ENCODE measurements at places on chromosomes 7 and 10. TPM values are rescaled to one million over a fixed set of nuclear protein-coding genes. Genes with fewer than 3 reads are reported as not detected.

- H3K4me1 ChIP-seq: peaks cover 32% of the 10 kb centered on the region
- peaks cover 4% of the 10 kb centered on the region for H3K36me3 ChIP-seq
- DNase-seq: no peak
- no peak overlapping the region for H3K27ac ChIP-seq
- peaks cover 23% of the 10 kb centered on the region for H3K27me3 ChIP-seq
These were observed 117.8 kb downstream of the ABLIM1 start for GRCh38 chr10:114540236-114540635.

GRCh38 chr7:101081432-101081831, 3.8 kb upstream of the TRIM56 start:
- no peak overlapping the region for H3K4me3 ChIP-seq
- H3K27me3 ChIP-seq: no peaks in the 10 kb centered on the region
- H3K36me3 ChIP-seq: no peaks in the 10 kb centered on the region
- no peak for DNase-seq
- H3K27ac ChIP-seq: no peak overlapping the region
- peaks cover 17% of the 10 kb centered on the region for H3K4me1 ChIP-seq

GRCh38 chr10:116877391-116877790, 28.1 kb downstream of the ENO4 start:
- peaks cover 3% of the 10 kb centered on the region for H3K27me3 ChIP-seq
- H3K27ac ChIP-seq: no peak overlapping the region
- H3K36me3 ChIP-seq: peaks cover 3% of the 10 kb centered on the region
- no peak overlapping the region for H3K4me3 ChIP-seq

Gene CACNB2
- total RNA-seq: 4.4 TPM

Gene PDZD7
- total RNA-seq: 1.9 TPM

GRCh38 chr7:64640504-64640903, 25.4 kb upstream of the ZNF107 start:
- no peak overlapping the region for H3K4me3 ChIP-seq
- peaks cover 6% of the 10 kb centered on the region for H3K27me3 ChIP-seq
- no peak for DNase-seq
- H3K4me1 ChIP-seq: no peaks in the 10 kb centered on the region
- peaks cover 69% of the 10 kb centered on the region for H3K36me3 ChIP-seq

- no peak overlapping the region for H3K4me3 ChIP-seq
- DNase-seq: no peak
- H3K27ac ChIP-seq: no peak overlapping the region
- no peaks in the 10 kb centered on the region for H3K4me1 ChIP-seq
- H3K36me3 ChIP-seq: peaks cover 62% of the 10 kb centered on the region
- H3K27me3 ChIP-seq: peaks cover 5% of the 10 kb centered on the region
These were observed 540.0 kb downstream of the TCERG1L start for GRCh38 chr10:130771491-130771946.

Gene AGBL3
- total RNA-seq: 1.6 TPM

- DNase-seq: peak; percentile 12
- peaks cover 57% of the 10 kb centered on the region for H3K36me3 ChIP-seq
- peak overlapping the region; percentile 83 for H3K27ac ChIP-seq
- H3K4me1 ChIP-seq: peaks cover 16% of the 10 kb centered on the region
- H3K27me3 ChIP-seq: no peaks in the 10 kb centered on the region
These were observed 115.2 kb downstream of the HIP1 start for GRCh38 chr7:75623390-75624133.

- H3K27ac ChIP-seq: no peak overlapping the region
- DNase-seq: no peak
- no peak overlapping the region for H3K4me3 ChIP-seq
- no peaks in the 10 kb centered on the region for H3K36me3 ChIP-seq
These were observed 15.9 kb upstream of the CDH23 start for GRCh38 chr10:71380841-71381240.

DNA sequence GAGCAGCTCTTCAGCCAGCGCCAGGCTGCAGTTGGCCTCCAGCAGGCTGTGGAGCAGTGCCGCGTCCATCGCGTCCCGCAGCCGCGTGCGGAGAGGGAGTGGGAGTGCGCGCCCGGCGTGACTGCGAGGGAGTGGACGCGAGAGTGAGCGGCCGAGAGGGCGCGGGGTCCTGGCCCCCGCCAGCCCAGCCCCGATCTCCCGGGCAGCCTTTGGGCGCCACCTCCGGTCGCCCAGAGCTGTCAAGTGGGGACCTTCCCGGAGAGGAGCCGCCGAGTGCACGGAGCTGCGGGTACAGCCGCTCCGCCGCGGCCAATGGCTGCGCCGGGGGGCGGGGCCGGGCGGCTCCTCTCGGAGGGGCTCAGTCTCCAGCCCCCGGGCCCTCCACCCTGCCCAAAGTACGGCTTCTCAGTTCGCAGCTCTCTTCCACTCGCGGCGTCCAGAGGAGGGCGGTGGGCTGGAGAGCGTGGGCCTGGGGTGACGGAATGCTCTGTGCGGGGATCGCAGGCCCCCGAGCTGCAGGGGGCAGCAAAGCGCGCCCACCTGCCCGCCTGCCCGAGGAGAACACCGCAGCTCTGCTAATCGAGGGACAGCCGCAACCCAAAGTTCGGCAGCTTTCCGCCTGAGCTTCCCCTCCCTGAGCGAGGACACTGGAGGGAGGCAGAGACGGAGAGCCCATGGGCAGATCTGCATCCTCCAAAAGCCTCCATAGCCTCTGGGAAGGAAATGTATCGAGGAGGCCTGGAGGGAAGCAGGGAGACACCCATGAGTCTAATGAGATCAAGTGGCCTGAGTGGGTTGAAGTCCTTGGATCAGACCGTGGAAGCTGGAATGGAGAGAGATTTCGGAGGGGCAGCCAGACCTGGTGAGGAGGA, at the start of gene CRHR2:
CRHR2 (minus strand) TSS at position 245 of the 872 bp plus-strand sequence; CDS start at position 69, 176 bp downstream.
- no peaks in the 10 kb centered on the region for H3K36me3 ChIP-seq
- peak within 1 kb of the TSS; percentile 79 for H3K4me3 ChIP-seq
- peak; percentile 63 for DNase-seq
- H3K27ac ChIP-seq: no peak within 1 kb of the TSS
- H3K27me3 ChIP-seq: peaks cover 70% of the 10 kb centered on the region
- H3K4me1 ChIP-seq: peaks cover 46% of the 10 kb centered on the region

DNA sequence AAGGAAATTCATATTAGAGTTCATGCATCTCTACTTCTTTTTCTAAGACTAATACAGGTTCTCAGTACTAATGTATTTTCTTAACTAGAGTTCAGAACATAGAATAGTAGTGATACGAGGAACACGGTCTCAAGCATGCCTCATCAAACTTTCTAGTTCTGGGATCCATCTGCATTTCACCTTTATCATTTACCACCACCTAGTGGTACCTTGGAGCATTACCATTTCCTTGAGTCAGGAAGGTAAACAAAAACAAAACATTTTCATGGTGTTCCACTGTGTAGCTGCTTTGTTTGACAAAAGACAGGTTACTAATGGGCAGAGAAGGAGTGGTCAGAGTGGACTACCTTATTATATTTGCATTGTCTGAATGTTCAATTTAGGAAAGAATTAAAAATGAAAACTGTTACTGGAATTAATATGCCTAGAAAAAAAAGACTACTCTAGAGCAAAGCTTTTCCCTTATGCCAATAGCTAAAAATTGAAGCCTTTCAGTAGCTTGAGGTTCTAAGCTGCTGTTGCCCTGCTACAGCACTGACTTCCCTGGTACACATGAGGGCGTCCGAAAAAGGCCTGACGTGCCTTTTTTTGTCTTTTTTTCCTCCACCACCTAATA, 44.5 kb downstream of the STARD3NL start:
- no peaks in the 10 kb centered on the region for H3K4me1 ChIP-seq
- no peak overlapping the region for H3K27ac ChIP-seq
- no peak for DNase-seq
- H3K36me3 ChIP-seq: peaks cover 20% of the 10 kb centered on the region

Gene DNAJC2
- 30.5 TPM for total RNA-seq

- DNase-seq: no peak
- H3K27me3 ChIP-seq: no peaks in the 10 kb centered on the region
- no peak overlapping the region for H3K27ac ChIP-seq
- peaks cover 24% of the 10 kb centered on the region for H3K4me1 ChIP-seq
- H3K4me3 ChIP-seq: no peak overlapping the region
These were observed 120.9 kb upstream of the ZNF438 start for GRCh38 chr10:31152421-31153135.

Gene PPP1R17
- 2.6 TPM for total RNA-seq

DNA sequence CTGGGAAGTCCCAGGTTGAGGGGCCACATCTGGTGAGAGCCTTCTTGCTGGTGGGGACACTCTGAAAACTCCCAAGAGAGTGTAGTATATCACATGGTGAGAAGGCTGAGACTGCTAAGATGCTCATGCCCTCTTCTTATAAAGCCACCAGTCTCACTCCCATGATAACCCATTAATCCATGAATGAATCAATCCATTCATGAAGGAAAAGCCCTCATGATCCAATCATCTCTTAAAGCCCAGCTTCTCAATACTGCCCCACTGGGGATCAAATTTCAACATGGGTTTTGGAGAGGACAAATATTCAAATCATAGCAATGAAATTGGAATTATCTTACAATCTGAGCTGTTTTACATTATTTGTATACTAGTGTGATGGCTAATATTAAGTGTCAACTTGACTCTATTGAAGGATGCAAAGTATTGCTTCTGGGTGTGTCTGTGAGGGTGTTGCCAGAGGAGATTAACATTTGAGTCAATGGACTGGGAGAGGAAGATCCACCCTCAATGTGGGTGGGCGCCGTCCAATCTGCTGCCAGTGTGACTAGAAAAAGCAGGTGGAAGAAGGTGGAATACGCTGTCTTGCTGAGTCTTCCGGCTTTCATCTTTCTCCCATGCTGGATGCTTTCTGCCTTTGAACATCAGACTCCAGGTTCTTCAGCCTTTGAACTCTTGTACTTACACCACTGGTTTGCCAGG, 14.3 kb upstream of the UBE2D1 start:
- 0 out of 2 replicates have a peak, but pooled peaks cover 2% of the 10 kb centered on the region for H3K4me1 ChIP-seq
- no peak overlapping the region for H3K4me3 ChIP-seq
- no peaks in the 10 kb centered on the region for H3K36me3 ChIP-seq
- no peaks in the 10 kb centered on the region for H3K27me3 ChIP-seq
- no peak overlapping the region for H3K27ac ChIP-seq
- DNase-seq: no peak

DNA sequence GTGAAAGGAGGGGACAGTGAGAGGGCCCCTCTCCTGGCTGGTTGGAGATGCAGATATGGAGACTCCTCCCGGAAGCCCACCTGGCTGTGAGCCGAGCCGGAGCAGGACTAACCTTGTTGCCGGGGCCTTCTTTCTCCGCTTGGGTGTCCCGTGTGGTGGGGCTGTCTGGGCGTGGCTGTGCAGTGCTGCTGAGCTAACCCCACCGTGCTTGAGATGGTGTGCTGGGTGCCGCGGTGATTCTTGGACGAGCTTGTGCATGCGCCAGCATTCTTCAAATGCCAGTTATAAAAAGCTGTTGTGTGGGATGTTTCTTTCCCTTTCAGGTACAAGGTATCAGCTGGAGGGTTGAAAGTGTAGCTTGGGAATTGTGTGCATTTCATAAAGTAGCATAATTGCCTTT, 48.8 kb downstream of the DAGLB start:
- H3K4me3 ChIP-seq: no peak overlapping the region
- peaks cover 53% of the 10 kb centered on the region for H3K36me3 ChIP-seq
- DNase-seq: no peak
- no peaks in the 10 kb centered on the region for H3K27me3 ChIP-seq
- peaks cover 20% of the 10 kb centered on the region for H3K4me1 ChIP-seq

DNA sequence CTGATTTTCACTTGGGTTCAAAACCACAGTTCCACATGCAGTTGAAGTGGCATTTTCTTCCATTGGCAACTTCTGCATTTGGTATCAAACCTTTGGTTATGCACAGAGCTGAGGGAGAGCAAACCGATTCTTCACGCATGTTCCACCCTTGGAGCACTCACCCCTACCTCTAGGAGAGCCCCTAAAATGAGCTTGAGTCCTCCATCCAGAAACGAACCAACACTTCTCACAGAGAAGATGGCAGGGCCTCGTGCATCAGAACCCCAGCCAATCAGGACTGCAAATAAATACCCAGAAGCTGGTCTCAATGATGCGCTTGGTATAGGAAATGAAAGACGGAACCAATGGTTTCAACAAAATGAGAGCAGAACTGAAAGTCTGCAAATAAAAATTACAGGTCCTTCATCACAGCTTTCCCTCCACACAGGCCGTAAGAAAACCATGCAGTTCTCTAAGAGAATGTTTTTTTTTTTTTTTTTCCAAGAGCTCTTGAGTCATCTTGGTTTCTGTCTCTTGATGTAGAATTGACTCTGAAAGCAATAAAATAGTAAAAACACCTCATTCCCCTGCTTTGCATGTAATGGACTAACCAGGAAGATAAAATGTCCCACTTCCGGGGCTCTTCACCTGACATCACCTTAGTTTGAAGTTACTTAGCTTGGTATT, 23.9 kb downstream of the KLF6 start:
- peaks cover 33% of the 10 kb centered on the region for H3K4me1 ChIP-seq
- H3K27me3 ChIP-seq: peaks cover 2% of the 10 kb centered on the region
- no peak for DNase-seq
- no peaks in the 10 kb centered on the region for H3K36me3 ChIP-seq
- 0 out of 2 replicates have a peak overlapping the region, but pooled peaks have one; percentile 4 for H3K27ac ChIP-seq
- no peak overlapping the region for H3K4me3 ChIP-seq

- DNase-seq: peak; percentile 42
- H3K27ac ChIP-seq: peak overlapping the region; percentile 88
- H3K27me3 ChIP-seq: peaks cover 6% of the 10 kb centered on the region
These were observed 7.5 kb upstream of the FAM131B start for GRCh38 chr7:143369678-143370651.

Gene LRIT1
- not detected for total RNA-seq

GRCh38 chr7:141891336-141891735, 24.9 kb upstream of the OR9A4 start:
- no peaks in the 10 kb centered on the region for H3K27me3 ChIP-seq
- peaks cover 12% of the 10 kb centered on the region for H3K4me1 ChIP-seq
- no peaks in the 10 kb centered on the region for H3K36me3 ChIP-seq
- H3K27ac ChIP-seq: no peak overlapping the region
- DNase-seq: no peak

GRCh38 chr10:92156874-92157773, 133.8 kb downstream of the CPEB3 start:
- H3K27ac ChIP-seq: no peak overlapping the region
- no peaks in the 10 kb centered on the region for H3K36me3 ChIP-seq
- H3K4me3 ChIP-seq: no peak overlapping the region
- H3K4me1 ChIP-seq: no peaks in the 10 kb centered on the region
- H3K27me3 ChIP-seq: no peaks in the 10 kb centered on the region

Measured in WTC11 (cell line).